Left kidney (tissue), 8 donors: ENCODE measurements at places on chromosomes 3 and 15.

- DNase-seq, result no peak
These were observed 261.4 kb downstream of the FHIT start for GRCh38 chr3:60989626-60990441.

DNA sequence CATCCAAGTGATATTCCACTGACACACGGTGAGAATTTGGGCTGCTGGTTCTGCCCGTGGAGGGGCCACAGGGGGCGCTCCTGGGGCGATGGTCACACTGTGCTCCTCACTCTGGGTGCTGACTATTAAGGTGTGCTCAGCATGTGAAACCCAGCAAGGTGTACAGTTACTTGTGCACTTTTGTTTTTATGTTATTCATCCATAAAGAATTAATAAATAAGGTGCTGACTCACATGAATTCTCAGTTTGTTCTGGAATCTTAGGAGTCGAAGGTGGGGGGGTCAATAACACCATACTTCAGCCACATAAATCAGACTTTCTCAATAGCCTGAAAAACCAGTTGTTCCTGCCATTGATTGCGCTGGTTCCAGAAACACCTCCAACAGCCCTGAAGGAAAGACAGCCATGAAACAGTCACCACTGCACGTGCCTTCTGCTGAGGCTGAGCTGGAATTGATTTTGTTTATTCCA is 53.5 kb upstream of the SPATA12 start:
- DNase-seq, result no peak

DNA sequence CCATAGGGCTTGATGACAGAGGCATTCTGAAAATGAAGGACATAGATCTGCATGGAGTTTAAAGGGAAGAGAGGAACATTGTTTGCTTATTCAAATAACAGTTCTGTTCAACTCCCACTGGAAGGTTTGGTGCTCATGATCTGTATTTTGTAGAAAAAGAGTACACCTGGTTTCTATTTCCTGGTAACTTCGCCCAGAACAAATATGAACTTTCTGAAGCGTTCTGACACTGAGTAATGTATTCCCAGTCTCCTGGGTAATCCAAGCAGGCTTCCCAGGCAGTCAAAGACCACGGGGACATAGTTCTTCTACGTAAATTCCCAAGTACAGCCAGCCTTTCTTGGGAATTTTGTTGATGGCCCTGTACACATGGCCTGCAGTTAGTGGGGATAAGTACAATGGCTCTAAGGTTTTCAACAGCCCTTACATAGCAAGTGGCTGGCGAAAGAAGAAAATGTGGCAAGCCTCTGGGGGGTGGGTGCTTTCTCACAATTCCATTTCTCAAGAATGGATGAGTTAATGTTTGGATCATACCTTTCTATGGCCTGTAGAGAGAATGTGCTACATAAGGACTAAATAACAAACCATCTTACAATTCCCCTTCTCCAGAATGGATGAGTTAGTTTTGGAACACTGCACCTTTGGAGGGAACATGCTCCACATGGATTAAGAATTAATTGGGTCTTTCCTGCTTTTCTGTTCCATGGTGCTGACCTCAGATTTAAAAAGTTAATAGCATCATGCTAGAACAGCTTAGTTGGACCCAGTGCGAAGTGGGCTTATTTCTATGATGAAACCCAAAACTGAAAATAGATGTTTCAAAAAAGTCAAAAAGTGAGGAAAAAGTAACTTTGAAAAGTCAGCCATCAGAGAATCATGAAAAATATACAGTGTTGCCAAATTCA is 52.7 kb downstream of the COL6A6 start:
- DNase-seq, result no peak

DNA sequence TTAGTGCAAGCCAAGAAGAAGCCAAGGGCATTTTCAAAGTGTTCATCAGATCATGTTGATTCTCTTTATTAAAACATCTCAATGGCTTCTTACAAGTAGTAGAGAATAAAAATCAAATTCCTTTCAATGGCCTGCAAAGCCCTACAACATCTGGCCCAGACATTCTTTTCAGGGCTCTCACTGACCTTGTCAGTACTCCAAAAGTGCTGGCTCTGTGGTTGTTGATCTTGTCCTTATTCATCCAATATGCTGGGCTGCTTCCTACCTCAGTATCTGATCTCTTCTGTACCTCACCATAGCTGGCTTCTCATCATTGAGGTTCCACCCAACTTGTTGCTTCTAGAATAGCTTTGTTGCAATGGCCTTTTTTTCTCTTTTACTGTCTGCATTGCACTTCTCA is 74.0 kb upstream of the SAMMSON start:
- DNase-seq, result no peak
